ENCODE measurements at places on chromosomes 3 and 15.

- DNase-seq: no peak
These were observed 61.6 kb upstream of the STAC start for GRCh38 chr3:36318621-36319200.

DNA sequence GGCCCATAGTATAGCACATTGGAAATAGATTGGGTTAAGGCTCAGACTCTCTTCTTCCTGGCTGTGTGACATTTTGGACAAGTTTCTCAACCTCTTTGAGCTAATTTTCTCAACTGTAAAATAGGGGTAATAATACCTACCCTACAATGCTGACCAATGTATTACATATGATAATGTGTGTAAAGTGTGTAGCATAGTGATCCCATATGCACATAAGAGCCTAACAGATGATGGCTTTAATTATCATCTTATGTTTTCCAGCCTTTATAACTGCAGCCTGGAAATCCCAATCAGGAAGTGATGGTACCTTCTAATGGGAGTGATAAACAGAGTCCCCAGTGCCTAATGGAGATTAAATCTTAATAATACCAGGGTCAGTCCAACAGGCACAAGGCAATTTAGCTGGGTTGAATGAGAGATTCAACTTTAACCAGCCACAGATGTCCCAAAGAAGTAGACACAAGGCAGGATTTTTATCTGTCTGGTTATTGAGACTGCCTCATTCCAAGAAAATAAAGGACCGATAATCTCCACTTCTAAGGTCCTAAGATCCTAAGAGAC is 12.0 kb downstream of the ADAMTS9 start:
- DNase-seq: no peak

DNA sequence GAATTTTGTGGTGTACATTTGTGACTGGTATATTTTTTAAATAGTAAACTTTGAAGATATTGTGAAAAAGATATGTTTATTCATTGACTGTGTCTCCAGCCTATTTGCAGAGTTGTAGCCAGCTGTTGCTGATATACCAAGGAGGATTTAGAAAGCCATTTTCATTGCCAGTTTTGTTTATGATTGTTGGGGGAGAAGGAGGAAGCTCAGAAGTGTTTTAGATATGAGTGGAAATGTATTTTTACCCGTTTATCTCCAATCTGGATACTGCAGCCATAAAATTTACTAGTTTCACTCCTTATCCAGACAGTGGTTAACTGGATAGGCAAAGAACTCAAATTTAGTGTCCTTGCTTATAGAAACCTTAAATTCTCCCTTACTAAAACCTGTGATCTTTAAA is 18.8 kb downstream of the ATP11B start:
- no peak for DNase-seq

DNA sequence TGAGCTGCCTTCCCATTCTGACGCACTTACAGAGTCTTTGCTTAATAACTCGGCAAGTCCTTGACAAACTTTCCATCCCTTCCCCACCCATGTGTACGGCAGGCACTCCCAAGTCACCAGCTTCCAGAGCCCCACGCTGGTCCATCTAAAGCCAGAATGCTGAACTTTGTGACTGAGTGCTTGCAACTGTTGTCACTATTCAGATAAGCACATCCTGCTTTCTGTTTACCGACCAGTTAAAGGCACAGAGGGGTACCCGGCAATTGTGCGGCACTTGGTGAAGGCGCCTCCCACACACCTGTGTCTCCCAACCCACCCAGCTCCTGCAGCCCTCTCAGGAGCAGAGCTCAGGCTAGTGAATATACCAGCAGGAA is 430.6 kb downstream of the FOXP1 start:
- DNase-seq: no peak

DNA sequence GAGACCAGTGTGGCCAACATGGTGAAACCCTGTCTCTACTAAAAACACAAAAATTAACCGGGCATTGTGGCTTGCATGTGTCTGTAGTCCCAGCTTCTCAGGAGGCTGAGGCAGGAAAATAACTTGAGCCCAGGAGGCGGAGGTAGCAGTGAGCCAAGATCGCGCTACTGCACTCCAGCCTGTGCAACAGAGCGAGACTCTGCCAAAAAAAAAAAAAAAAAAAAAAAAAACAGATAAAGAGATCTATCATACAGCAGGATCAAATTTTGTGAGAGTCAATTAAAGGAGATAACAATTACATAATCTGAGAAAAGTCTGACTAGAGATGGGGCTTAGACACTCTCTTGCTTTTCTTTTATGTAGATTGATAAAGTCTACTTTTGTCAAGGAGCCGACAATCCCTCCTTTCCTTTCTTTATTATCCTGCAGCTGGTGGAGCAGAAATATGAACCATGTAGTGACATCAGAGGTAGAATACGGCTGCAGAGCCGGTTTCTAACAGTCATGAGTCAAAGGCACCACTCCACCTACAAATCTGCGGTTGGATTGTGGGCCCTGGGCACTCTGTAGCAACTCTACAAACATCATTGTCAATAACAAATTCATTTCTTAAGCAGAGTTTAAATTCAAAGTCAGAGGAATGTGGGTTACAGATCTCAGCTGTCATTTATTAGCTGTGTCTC is 9.0 kb downstream of the C2CD4A start:
- DNase-seq: no peak

DNA sequence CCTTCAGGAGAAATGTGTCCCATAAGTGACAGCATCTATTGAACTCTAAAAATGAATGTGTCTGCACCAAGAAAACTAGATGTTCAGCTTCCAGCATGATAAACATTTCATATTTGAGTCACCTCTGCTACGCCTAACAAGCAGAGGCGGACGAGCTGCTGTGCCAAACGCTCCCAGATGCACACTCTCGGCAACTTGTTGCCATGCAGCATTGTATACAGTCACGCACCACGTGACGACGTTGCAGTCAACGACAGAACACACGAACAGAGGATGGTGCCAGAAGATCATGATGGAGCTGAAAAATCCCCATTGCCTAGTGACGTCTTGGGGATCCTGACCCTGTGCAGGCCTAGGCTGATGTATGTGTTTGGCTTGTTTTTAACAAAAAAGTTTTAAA is 137.5 kb downstream of the XXYLT1 start:
- no peak for DNase-seq

DNA sequence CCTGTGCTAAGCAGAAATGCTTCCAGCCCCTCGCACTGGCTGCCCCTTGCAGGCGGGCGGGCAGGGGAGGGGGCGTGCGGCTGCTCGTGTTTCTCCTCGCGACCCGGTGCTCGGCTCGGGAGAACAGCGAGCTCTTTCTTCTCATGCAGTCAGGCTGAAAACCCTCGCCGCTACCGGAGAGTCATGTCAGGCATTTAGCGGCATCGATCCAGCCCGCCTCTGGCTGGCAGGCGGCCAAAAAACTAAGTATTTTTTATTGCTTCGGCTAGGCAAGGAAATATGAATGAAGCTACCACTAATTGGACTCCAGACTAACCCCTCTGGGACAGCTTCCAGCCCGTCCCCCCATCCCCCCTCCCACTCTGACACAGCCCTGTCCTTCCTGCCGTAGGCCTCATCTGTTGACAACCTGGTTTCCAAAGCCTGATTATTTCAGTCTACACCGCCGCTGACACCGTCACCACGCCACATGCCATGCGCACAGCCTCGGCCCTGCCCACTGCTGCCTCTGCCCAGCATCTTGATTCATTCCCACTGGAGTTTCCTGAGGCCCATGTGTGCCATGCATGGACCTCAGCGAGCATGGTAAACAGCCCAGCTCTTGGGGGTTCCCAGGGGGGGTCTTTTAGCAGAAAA is 35.3 kb downstream of the TLE3 start:
- DNase-seq: no peak

DNA sequence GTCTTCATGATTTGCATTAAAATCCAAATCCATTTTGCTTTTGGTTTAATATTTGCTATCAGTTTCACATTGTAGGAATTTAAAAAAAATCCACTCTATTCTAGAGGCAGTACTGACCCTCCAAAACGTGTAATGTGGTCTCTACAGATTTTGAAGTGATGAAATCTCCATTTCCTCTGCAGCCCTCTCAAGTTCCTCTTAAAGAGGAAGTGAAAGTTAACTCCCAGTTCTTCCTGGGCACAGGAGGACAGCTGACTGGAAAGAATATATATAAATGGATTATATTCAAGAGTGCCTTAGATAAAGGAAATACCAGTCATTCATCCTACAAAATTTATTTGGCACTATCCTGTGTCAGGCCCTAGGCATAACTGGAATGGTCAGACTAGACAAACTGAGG is 83.5 kb upstream of the PLCL2 start:
- DNase-seq: no peak

DNA sequence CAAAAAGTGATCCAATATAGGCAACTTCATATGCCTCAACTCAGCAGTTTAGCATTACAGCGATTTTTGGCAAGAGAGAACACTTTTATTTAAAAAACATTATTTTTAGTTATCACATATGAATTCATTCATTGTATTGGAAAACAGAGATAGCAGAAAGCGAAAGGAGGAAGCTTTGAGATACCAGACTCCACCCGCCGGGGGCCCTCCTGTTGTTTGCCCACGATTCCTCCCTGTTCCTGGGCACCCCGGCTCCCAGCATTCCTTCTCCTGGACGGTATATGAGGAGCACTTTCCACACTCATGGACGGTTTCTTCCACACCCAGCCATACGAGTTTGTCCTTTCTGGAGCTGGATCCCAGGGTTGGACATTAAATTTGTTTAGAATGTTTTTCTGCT is 18.2 kb downstream of the APBA2 start:
- no peak for DNase-seq

DNA sequence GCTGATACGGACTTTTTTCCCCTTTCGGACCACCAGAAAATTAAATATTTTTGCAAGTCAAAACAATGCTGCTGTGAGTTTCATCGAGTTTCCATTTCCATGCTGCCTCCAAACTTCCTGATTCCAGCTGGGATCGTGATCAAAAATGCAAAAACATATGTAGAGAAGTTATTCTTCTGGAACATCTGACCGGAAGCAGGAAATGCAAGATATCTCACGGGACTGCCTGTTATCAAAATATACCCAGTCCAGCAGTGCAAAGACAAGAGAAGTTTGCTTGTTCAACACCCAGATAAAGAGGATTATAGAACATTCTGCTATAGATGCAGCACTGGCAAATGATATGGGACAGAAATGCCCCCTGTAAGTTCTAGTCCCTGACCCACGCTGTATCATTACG is 726.7 kb upstream of the NR2F2 start:
- no peak for DNase-seq

- no peak for DNase-seq
These were observed 260.4 kb downstream of the WNT5A start for GRCh38 chr3:55226696-55227095.

DNA sequence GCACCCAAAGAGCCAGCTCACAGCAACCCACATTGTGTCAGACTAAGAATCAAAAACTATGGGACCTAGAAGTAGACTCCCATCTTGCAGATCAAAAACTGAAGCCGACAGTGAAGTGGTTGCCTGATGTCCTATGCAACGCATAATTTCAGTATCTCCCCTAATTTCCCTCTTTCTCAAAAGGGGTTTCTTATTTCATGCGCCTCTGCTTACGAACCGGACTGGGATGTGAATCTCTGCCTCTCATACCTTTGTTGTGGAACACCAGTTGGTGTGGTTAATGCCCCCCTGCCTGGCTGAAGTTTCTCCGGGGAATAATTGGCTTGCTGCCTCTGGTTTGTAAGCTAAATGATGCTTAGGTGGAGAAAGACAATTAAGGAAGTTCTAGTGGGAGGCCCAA is 514 bp upstream of the FAM174B start:
- no peak for DNase-seq

GRCh38 chr3:9781978-9782603 is 10.2 kb downstream of the TADA3 start:
- DNase-seq: no peak

DNA sequence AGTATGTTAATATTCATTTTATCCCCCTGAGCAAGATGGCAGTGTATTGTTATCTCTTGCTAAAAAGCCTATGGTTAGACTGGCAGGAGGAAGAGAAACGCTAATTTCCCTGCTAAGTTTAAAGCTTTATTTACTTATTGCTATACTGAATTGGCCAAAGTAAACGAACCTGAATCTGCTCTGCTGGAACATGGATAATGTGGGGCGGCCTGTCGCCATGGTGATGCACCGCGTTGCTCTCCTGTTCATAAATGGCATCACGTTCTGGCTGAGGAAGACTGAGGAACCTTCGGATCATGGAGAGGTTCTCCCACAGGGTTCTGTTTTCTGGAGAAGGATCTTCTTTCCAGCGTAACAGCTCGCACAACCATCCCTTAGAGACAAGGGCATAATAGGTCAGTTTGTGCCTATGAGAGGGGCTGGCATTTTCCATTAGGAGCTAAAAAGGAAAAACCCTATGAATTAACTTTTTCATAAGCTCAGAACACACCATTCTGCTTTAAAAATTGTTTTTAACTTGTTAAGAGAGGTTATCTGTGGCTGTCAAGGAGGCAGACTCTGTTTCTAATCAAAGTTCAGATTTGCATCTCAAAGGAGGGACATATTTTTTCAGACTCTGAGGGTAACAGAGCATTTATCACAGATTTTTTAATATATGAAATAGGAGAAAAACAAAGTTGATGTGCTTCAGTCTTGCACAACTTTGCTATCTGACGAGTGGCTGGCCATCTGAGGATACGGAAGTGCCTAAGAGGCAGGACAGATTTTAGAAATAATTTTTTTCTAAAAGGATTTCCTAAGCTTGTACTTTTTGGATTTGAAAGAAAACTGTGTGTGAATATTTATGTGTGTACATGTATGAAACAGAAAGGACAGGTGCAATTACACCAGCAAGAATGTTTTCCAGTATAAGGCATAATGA is 73.1 kb downstream of the SATB1 start:
- DNase-seq: no peak

DNA sequence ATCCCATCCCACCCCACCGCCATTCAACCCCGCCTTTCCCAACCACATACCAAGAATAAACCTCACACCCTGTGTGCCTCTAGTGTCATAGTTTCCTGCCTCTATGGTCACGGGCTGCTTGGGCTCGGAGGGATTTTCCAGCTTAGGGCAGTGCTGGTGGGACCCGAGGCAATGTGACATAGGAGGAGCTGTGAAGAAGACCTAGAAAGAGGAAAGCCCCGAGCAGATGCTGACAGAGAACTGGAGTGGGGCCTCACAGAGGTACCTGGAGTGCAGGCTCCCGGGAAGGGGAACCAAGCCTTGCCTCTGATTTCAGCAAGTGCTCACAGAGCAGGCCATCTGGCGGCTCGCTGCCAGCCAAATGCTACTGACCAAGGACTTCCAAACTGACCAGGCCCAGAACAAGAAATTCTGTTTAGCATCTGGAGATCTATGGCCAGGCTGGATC is 27.5 kb downstream of the BHLHE40 start:
- no peak for DNase-seq

DNA sequence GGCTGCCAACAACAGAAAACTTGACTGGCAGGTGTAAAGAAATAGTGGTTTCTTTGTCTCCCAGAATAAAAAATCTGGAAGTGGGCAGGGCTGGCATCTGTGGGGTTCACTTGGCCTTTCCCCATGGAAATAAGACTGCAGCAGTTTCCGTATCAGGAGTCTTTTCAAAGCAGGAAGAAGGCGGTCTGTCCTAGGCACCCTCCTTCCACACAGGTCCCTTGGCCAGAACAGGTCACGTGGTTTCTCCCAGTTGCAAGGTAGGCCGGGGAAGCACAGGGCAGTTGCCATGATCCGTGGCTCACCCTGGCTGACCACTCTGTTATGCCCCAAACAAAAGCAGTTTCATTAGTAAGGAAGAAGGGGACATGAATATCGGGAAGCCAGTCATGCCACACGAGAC is 45.4 kb downstream of the ZDHHC19 start:
- no peak for DNase-seq

- no peak for DNase-seq
These were observed 52.9 kb downstream of the HERC2 start for GRCh38 chr15:28269097-28269496.

- no peak for DNase-seq
These were observed 110.9 kb downstream of the FRMD5 start for GRCh38 chr15:44084171-44084570.

All from HTR-8/SVneo (cell line).